ENCODE measurements at places on chromosomes 7 and 10.

GRCh38 chr10:102963756-102964025, 45.6 kb downstream of the CNNM2 start:
- no peak for DNase-seq

DNA sequence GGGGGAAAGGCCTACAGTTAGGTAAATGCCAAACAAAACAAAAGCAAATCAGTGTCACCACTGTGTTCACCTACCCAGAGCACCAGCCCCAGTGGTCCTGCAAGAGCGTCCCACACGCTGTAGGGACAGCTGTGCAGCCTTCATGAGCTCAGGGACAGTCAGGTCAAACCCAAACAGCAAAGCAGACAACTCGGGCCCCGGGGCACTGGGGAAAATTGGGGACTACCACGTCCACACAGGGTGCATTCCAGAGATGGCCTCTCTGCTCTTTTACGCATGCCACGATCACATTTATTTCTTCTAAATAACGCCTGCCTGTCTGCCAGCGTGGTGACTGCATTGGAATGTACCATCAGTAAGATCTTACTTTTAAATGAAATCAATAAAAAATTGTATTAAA, 21.7 kb downstream of the EBF3 start:
- no peak for DNase-seq

DNA sequence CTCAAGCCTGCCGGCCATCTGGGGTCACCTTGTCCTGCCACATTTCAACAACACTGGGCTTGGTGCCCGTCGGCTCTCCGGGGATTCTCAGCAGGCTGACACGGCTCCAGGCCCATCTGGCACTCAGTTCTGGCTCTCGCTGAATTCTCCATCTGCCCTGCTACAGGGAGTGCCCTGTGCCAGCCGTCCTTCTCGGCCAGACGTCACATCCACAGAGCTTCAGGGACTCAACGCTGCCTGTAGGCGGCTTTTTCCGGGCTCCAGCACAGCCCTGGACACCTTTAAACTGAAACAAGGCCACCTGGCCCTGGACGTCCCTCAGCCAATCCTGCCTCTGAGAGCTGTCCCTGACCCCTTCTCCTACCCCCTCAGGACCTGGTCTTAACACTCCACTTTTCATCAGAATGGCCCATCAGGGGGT, 43.0 kb downstream of the TMEM130 start:
- no peak for DNase-seq

DNA sequence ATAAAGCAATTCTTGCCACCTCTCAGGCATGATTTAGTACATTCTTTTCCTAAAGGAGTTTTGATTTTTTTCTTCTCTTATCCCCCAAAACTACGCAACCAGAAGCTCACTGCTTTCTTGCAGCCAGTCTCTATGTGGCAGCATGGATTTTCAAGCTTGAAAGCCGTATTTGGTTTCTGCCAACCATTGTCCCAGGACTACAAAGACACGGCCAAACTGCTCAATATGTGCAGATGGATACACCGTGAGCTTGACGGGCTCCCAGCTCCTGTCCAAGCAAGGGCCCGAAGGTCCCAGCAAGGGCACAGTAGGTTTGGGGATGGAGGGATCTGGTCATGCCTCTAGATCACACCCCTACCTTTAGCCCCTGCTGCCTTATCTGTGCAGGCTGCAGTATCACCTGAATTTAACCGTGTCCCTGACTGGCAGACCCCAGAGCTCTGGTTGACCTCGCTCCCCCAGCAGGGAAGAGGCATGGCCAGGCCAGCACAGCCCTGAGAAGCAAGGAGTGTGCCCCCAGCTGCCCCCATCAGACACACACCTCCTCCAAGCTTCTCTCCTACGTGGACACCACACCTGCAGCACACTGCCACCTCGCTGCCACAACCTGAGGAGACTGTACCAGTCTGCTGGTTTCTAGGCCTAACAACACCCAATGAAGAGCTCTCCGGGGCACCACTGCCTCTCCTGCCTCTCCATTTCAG, 86.8 kb downstream of the COBL start:
- DNase-seq = no peak

DNA sequence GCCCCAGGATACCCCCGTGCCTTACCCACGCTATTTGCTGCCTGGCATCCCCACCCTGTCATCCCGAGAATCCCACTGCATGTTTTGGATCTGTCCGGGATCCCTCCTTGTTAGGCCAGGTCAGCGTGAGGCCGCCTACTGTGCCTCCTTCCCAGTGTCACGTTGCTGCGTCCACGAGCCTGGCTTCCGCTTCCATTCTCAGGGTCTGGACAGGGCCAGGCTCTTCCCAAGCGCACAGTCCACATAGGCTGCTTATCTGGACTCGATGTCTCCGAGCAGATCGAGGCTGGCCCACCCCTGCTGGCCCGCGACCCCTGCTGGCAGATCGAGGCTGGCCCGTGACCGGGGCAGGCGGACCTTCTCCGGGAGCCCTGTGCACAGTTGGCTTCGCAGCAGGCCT, 27.1 kb downstream of the FOXK1 start:
- DNase-seq = no peak
